Cortex of kidney (tissue), 1 donor: ENCODE measurements at places on chromosomes 2 and 18.

GRCh38 chr2:60226943-60227342 is 326.5 kb downstream of the BCL11A start:
- DNase-seq = no peak

DNA sequence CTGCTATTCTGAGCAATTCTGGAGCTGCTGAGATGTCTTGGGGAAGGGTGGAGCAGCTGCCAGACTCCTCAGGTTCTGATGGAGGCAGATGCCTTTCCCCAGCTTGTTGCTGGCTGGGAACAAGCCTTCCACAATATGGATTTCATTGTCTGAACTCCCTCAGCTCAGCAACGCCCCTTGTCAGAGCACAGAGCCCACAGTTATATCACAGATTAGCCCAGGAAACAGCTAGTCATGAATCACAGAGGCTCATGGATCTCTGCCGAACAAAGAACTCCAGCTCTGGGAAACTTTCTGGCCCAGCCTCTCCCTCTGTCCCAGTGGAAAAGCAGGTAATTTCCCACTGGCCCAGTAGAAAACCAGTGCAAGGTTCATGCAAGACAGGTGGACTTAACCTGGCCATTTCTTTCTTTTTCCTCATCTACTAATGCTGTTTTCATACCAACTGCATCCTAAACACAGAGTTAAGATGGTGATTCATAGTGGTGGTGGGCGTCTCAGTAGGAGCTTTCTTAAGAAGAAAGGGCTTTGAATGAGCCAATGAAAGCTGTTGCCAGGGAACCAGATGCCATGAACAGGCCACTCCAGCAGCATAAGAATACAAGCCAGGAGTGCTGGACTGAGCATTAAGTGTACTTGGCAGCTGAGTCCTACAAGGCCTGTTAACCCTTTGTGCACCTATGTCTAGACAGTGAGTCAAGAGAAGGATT is 8.7 kb upstream of the KIAA2012 start:
- DNase-seq = no peak

DNA sequence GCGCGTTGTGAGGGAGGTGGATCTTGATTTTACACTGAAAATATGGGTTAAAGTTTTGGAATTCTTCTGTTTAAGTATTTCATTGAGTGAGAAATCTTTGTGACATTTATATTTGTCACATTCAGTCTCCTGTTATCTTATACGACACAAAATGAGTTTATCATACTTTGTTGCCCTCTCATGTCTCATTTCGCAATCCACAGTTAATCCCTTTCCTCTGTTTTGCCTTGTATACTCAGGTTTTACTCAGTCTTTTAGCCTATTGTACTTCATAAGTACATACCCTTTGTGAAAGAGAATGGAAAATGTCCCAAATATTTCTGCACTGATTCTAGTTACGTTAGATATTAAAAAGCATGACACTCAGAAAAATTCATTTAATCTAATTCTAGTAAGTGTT is 142.7 kb downstream of the ATP9B start:
- no peak for DNase-seq

- DNase-seq = no peak
Observed at GRCh38 chr2:168327328-168327727, 79.9 kb upstream of the STK39 start.

DNA sequence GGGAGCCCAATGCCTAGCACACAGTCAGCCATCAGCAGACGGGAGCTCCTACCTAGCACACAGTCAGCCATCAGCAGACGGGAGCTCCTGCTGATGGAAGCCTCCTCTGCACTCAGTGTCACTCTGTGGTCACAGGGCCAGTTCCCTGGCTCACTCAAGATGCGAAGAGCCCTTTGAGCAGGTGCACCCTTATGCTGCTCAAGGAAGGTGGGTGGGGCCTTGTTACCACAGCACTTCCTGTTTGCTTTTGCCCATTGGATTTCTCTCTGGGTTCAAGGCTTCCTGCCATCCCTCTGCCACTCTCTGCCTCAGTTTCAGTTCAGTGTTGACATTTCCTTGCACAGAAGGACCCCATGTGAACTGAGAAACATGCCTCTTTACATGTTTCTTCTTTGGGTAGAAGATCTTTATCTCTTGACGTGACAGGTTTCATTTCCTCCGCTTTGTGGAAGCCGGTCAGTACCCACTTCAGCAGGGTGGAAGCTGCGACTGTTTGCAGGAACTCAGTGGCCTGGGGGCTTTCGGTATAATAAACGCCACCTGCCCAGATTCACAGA is 11.6 kb downstream of the TRIB2 start:
- DNase-seq = no peak

- no peak for DNase-seq
Observed at GRCh38 chr2:17858064-17858463, 20.4 kb upstream of the KCNS3 start.

- DNase-seq = no peak
Observed at GRCh38 chr2:235381261-235381912, 112.5 kb upstream of the AGAP1 start.

- DNase-seq = no peak
Observed at GRCh38 chr2:101658387-101658786, 39.1 kb upstream of the MAP4K4 start.

GRCh38 chr2:45218297-45218696 is 209.0 kb upstream of the SIX2 start:
- DNase-seq = no peak

DNA sequence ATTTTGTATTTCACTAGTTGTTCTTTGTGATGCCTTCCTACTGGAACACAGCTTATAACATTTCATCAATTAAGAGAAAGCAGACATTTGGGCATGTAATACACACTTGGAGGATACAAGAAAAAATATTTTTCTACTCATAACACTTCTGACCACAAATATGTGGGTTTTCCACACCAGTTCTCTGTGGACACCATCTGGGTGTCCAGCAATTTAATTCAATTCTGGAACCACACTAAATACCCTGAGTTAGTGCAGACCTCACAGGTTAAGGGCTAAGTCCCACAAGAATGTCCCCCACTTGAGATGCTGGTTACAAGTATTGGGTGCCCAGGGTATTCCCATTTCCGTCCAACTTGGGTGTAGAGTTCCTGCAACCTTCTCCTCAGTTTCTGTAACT is 91.1 kb upstream of the SKOR2 start:
- DNase-seq = no peak

DNA sequence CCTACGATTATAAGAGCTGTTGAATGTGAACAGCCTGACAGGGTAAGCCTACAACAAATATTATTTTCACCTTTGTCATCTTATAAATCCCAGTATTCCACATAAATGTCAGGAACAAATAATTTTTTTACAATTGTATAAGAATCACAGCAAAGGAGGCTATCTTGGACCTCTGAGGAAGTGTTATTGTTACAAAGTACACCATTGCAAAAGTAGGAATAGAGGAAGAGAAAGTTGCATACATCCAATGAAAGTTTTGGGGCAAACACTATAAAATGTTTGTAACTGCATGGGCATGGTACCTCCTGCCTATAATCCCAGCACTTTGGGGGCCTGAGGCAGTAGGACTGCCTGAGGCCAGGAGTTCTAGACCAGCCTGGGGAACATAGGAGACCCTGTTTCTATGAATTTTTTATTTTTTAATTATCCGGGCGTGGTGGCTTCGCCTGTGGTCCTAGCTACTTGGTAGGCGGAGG is 715 bp upstream of the MEMO1 start:
- DNase-seq = no peak

- no peak for DNase-seq
Observed at GRCh38 chr2:202721621-202722020, 86.9 kb downstream of the FAM117B start.

DNA sequence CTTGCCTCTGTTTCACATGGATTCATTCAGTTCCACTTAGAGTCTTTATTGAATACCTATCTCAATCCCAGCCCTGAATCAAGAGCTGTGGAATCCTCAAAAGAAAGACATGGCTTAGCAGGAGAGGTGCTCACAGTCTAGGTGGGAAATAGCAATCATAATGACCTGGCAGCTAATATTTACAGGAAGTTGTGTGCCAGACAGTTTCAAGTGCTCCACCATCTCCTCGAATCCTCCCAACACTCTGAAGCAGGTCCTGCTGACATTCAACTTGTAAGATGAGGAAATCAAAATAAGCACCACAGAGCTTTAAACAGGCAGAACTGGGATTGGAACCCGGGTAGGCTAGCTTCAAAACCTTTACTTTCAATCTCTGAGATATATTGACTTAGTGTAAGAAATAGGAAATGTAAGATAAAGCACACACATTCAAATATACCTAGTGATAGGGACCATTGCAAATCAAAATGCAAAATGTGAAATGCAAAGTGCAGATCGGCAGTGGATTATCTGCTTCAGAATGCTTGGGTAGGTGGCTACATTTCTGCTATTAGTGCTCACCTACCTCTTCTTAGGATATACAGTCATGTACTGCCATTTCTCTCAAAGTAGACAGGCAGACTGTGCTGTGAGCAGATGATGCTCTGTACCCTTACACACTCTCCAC is 182.0 kb downstream of the PRKCE start:
- DNase-seq = no peak

GRCh38 chr18:42480441-42480840 is 525.4 kb downstream of the PIK3C3 start:
- DNase-seq = no peak

DNA sequence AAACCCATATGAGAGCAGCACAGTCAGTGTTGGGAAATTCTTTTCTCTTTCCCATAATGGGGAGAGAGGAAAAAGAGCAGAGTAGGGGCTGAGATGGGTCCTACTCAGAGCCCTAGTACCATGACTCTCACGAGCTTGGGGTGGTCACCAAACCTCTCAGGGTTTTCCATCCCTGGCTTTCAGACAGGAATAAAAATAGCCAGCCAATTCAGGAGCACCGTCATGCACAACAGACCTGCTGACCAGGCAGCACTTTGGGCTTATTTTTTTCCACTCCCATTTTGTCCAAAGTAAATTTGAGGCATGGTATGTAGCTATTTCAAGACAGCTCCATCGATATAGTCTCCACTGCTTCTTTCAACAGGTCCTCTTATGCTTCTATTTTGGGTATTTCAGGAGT is 86.4 kb downstream of the TGFA start:
- no peak for DNase-seq

DNA sequence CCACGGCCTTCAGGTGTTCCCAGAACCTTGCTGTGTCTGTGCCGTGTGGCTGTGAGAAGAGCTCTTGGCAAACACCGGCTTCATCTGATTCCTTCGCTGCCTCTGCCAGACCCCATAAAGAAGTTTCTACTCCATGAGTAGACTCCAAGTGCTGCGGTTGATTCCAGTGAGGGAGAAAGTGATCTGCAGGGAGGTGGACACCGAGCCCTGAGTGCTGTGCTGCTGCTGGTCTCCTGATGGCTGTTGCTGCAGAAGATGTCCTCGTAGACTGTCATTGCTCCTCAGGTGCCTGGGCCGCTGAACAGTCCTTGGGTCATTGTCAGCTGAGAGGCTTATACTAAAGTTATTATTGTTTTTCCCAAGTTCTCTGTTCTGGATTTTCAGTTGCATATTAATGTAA is 19.6 kb downstream of the ASB1 start:
- no peak for DNase-seq

DNA sequence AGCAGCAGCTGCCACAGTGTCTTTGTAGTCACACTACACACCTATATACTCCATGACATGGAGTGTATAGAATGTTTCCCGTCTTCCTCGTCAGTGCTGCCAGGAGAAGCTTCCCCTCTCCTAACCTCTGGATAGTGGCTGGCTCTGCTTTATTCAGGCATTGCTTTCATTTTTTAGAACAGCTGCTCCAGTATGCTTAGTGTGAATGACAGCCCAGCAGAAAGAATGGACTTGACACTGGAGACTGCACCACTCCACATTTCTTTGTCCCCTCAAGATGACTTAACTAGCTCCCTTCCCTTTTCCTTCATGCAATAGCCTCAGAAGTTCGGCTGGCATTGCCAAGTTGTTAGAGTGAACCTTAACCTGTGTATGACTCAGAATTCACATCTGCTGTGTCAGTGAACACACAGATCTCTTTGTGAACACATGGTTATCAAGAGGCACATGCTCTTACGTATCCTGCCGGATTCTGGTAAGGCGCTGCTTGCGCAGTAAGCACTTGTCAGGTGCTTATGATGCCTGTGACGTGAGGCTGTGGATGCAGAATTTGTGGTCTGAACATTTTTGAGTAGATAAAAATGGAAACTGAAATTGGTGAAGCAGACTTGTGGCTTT is 73.9 kb downstream of the NEDD4L start:
- no peak for DNase-seq

DNA sequence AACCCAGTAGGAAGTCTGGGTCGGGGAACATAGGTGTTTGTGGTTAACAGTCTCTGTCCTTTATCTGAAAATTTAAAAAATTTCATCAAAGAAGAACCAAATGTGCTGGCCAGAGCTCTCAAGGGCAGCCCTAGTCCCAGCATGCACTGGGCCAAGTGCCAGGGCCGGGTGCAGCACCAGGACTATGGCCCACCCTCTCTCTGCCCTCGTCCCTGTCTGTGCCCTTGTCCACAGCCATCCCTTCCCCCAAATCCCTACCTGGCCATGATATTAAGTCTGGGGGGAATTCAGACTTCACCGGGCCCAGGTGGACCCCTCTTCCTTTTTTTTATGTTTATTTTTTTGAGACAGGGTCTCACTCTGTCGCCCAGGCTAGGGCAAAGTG is 14.4 kb upstream of the ZFP36L2 start:
- DNase-seq = no peak

DNA sequence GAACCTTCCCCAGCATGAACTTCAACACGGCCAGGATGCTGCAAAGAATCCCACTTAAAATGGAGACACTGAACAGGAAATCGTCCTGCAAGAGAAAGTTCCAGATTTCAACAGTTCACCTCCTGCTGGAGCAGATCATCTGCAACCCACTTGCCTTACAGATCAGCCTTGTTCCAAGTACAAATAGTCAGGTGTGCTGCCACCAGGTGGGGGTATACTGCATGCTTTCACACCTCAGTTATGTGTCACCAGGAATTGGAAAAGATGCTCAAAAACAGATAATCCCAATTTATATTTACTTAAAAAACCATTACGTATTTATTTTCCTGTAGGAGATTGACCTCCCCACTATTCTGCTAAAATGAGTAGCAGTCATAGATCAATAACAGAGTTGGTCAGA is 212.3 kb downstream of the MGAT5 start:
- no peak for DNase-seq

GRCh38 chr2:230939066-230939591 is 14.1 kb upstream of the GPR55 start:
- DNase-seq = no peak

GRCh38 chr2:150732491-150732890 is 245.0 kb upstream of the RND3 start:
- DNase-seq = no peak

GRCh38 chr18:53745224-53745967 is 479.1 kb downstream of the MBD2 start:
- DNase-seq = no peak

- no peak for DNase-seq
Observed at GRCh38 chr2:229445019-229445418, 173.9 kb upstream of the PID1 start.

DNA sequence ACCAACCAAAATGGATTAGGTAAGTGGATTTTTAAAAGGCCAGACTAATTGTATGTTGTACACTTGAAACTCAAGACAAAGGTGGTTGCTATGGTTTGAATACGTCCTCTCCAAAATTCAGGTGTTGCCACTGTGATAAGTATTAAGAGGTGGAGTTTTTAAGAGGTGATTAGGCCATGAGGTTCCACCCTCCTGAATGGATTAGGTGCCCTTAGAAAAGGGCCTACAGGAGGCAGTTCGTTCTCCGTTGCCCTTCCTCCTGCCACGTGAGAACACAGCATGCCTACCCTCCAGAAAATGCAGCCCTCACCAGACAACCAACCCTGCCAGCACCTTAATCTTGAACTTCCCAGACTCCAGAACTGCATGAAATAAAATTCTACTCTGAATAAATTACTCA is 51.2 kb downstream of the CHMP3 start:
- DNase-seq = no peak

- no peak for DNase-seq
Observed at GRCh38 chr2:187982668-187983067, 309.0 kb upstream of the GULP1 start.

- no peak for DNase-seq
Observed at GRCh38 chr18:42028247-42028832, 73.3 kb downstream of the PIK3C3 start.
